Activated naive CD4-positive, alpha-beta T cell treated with anti-CD3 and anti-CD28 coated beads, Interleukin-2, amount 50 U/mL, for 72 hours (primary cell): ENCODE measurements at places on chromosomes 6 and 20.
A peak's percentile ranks its signal among the peaks of the same experiment; 100 is the strongest.

GRCh38 chr20:43167021-43167420 lies 22.7 kb downstream of the PTPRT start:
- no peak for DNase-seq

- DNase-seq, result no peak
Measured at GRCh38 chr6:15504040-15504495, 158.8 kb downstream of the DTNBP1 start.

DNA sequence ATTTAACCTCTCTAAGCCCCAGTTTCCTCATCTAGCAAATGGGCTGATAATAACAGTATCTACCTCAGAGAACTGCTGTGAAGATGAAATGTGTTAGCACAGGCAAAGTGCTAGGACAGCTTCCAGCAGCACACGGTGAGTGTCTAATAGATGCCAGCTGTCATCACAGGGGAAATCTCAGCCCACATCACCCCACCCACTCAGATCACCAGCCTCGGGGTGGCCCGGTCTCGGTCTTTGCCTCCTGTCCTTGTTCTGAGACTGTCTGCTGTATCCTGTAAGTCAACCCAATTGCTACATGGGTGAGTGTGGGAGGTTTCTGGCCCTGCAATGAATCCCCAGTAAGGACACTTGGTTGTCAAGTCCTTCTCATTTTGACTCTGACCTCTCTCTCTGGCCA lies 99.5 kb upstream of the ZNFX1 start:
- DNase-seq, result no peak

- DNase-seq, result peak; percentile 80
Measured at GRCh38 chr20:38805502-38805957, at the start of gene PPP1R16B. Gene PPP1R16B (plus strand): TSS chr20:38805697. CDS start chr20:38835926, 30,229 bp downstream.

DNA sequence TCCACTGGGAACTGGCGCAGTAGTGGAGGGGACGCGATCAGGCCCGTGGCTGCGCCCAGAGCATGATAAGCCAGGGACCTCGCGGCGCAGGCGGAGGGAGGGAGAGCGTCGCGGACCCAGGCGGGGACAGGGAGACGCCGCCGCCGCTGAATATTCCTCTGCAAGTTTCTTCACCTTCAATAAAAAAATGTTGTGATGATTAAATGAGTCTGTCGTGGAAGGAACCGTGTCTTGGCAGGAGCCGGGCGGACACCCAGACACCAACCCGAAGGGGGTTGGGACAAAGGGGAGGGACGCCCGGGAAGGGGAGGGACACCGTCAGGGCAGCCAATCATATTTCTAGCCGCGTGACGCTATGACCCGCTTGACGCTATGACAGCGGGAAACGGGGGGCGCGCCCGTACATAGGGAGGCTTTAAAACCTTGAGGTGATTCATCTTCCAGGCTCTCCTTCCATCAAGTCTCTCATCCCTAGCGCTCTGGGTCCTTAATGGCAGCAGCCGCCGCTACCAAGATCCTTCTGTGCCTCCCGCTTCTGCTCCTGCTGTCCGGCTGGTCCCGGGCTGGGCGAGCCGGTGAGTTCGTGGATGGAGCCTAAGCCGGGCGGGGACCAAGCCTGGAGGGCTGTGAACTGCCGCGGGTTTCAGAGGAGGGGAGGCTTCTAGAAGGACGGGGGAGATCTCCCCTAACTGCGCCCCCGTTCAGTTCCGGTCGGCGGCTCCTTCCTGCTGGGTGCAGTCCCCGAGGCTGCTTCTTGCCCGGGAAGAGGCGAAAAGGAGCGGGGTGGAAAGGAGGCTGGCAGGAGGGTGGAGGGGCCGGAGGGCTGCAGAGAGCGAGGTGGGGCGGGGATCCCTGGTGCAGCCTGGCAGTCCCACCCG lies at the start of gene ULBP2:
Gene ULBP2 (plus strand): TSS at position 432 of the 878 bp plus-strand sequence. CDS start 59 bp downstream, at position 491.
- DNase-seq, result peak; percentile 78

DNA sequence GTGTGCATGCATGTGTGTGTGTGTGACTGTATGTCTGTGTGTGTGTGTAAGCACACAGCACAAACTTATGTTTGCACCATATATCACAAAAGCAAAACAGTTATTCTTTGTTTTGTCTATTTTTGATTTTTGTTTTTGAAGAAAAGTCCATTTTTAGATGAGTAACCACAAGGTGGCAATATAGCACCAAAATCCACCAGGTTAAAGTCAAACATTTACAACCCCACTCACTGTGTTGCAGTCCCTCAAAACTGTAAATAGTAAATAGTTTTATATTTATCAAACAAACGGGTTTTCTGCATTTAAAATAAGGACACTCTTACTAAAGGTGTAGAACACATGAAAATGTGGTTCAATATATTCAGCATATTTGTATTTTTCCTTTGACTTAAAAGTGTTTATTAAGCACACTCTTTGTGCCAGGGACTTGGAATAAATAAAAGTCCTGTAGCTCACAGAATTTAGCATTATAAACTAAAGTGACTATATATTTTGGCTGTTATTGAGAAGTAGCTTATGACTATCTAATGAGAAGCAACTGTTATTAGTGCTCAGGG lies 118.5 kb downstream of the GFRAL start:
- no peak for DNase-seq
